Colonic mucosa (tissue), 4 donors: ENCODE measurements at places on chromosomes 2 and 18. TPM values are rescaled to one million over a fixed set of nuclear protein-coding genes. Genes with fewer than 3 reads are reported as not detected.

Gene ABHD1
- total RNA-seq = not detected

Gene TEX44
- not detected for total RNA-seq

Gene MARCO
- total RNA-seq = 3.7 TPM

Gene PCARE
- not detected for total RNA-seq

Gene RAB27B
- 12.5 TPM for total RNA-seq

Gene IL36RN
- total RNA-seq = not detected

Gene MAP3K19
- not detected for total RNA-seq

GRCh38 chr2:66901344-66901743, 466.4 kb downstream of the MEIS1 start:
- H3K4me3 ChIP-seq = no peak overlapping the region
- H3K4me1 ChIP-seq = no peaks in the 10 kb centered on the region
- H3K36me3 ChIP-seq = no peaks in the 10 kb centered on the region

GRCh38 chr18:76496194-76496890, 1.3 kb upstream of the ZNF516 start:
- peak; percentile 74 for DNase-seq

- no peaks in the 10 kb centered on the region for H3K27me3 ChIP-seq
- no peak overlapping the region for H3K4me3 ChIP-seq
- DNase-seq = peak; percentile 31
- no peaks in the 10 kb centered on the region for H3K4me1 ChIP-seq
- no peak overlapping the region for H3K27ac ChIP-seq
These were observed 48.5 kb downstream of the SERPINB7 start for GRCh38 chr18:63823516-63824219.

DNA sequence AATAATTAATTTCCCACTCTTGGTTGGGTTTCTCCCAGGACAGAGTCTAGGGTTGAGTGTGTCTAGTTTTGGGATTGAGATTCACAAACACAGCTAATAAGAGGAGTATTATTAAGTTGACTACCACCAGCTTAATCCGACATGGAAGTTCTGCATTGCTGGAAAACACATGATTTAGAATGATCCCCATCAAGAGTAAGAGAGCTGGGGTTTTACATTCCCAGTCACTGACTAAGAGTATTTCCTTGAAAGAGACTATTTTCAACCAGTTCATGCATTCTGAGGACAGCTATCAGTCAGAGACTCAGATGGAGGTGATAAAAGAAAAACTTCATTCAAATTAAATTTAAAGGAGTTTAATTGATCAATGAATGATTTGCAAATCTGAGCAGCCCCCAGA, 334.6 kb upstream of the LRATD1 start:
- DNase-seq = no peak
- H3K27me3 ChIP-seq = no peaks in the 10 kb centered on the region
- no peak overlapping the region for H3K4me3 ChIP-seq

DNA sequence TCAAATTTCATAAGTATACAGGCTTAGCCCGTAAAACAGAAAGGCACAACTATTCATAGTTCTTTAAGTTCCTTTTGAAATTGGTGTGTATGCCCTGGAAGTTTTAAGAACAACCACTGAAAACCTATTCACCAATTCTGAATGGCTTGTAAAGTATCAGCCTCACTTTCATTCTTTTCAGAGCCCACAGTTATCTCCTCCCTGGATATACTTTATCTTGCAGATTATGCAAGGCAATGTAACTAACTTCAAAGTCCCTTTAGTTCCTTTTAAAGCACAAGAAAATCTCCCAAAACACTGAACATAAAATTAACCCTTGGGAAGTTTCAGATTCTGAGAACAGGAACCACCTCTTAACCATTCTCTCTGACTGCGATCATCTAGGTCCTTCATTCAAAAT, 1.1 kb downstream of the STRN start:
- no peaks in the 10 kb centered on the region for H3K36me3 ChIP-seq
- no peak for DNase-seq
- peak overlapping the region; percentile 95 for H3K4me3 ChIP-seq

DNA sequence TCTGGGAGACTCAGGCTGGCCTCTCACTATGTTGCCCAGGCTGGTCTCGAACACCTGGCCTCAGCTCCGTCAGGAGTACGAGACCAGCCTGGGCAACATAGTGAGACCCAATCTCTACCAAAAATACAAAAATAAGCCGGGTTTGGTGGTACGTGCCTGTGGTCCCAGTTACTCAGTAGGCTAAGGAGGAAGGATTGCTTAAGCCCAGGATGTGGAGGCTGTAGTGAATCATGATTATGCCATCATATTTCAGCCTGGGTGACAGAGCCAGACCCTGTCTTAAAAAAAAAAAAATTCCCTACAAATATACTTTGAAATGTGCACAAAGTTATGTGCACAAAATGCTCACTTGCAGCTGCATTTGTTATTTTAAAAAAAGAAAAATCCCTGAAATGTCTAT, 26.3 kb upstream of the AGAP1 start:
- no peak overlapping the region for H3K4me3 ChIP-seq
- no peaks in the 10 kb centered on the region for H3K4me1 ChIP-seq
- H3K36me3 ChIP-seq = no peaks in the 10 kb centered on the region
- H3K27me3 ChIP-seq = no peaks in the 10 kb centered on the region
- DNase-seq = no peak

GRCh38 chr2:238528953-238529781, 102.4 kb downstream of the ASB1 start:
- H3K4me3 ChIP-seq = no peak overlapping the region
- DNase-seq = peak; percentile 23
- H3K36me3 ChIP-seq = no peaks in the 10 kb centered on the region
- no peaks in the 10 kb centered on the region for H3K27me3 ChIP-seq
- H3K4me1 ChIP-seq = no peaks in the 10 kb centered on the region
- no peak overlapping the region for H3K27ac ChIP-seq

GRCh38 chr2:74562126-74562775, 7.7 kb downstream of the DOK1 start:
- H3K36me3 ChIP-seq = no peaks in the 10 kb centered on the region
- no peak overlapping the region for H3K27ac ChIP-seq
- H3K4me3 ChIP-seq = no peak overlapping the region
- no peaks in the 10 kb centered on the region for H3K27me3 ChIP-seq
- H3K4me1 ChIP-seq = no peaks in the 10 kb centered on the region

GRCh38 chr2:32377928-32378327, 21.1 kb downstream of the BIRC6 start:
- no peak for DNase-seq
- H3K4me3 ChIP-seq = no peak overlapping the region
- no peaks in the 10 kb centered on the region for H3K4me1 ChIP-seq
- H3K27me3 ChIP-seq = no peaks in the 10 kb centered on the region

- H3K36me3 ChIP-seq = peaks cover 19% of the 10 kb centered on the region
- H3K4me1 ChIP-seq = no peaks in the 10 kb centered on the region
- no peak overlapping the region for H3K4me3 ChIP-seq
These were observed 41.8 kb downstream of the UBXN4 start for GRCh38 chr2:135783439-135783838.

- H3K4me1 ChIP-seq = no peaks in the 10 kb centered on the region
- H3K36me3 ChIP-seq = no peaks in the 10 kb centered on the region
These were observed 782 bp downstream of the COL6A3 start for GRCh38 chr2:237412988-237413776.

GRCh38 chr18:44723411-44723810, 42.7 kb downstream of the SETBP1 start:
- no peaks in the 10 kb centered on the region for H3K4me1 ChIP-seq
- no peak overlapping the region for H3K27ac ChIP-seq
- DNase-seq = no peak
- no peaks in the 10 kb centered on the region for H3K36me3 ChIP-seq
- H3K4me3 ChIP-seq = no peak overlapping the region
- H3K27me3 ChIP-seq = no peaks in the 10 kb centered on the region
